NCI-H82 (cell line): ENCODE measurements at places on chromosomes 3 and 15.
A peak's percentile ranks its signal among the peaks of the same experiment; 100 is the strongest.

DNA sequence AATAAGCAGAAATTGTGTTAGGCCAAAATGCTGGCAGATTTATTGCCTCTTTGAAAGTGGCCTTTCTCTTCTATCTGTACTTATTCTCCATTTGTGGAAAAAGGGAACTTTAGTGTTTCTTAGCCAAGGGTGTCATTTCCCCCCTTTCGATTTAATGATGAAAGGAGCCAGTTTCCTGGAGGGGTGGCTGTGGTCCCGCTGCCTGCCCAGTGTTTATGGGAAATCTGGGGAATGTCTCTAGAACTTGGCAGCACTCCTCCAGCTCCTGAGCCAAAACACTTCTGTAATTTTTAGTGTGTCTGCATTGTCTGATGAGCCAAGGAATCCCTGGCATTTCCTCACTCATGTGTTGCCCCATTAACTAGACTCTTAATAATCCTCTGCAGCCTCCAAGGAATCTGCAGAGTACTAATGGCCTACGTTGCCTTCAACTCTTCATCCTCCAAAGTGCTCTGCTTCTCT, 448.8 kb downstream of the GRM7 start:
- no peak for DNase-seq

DNA sequence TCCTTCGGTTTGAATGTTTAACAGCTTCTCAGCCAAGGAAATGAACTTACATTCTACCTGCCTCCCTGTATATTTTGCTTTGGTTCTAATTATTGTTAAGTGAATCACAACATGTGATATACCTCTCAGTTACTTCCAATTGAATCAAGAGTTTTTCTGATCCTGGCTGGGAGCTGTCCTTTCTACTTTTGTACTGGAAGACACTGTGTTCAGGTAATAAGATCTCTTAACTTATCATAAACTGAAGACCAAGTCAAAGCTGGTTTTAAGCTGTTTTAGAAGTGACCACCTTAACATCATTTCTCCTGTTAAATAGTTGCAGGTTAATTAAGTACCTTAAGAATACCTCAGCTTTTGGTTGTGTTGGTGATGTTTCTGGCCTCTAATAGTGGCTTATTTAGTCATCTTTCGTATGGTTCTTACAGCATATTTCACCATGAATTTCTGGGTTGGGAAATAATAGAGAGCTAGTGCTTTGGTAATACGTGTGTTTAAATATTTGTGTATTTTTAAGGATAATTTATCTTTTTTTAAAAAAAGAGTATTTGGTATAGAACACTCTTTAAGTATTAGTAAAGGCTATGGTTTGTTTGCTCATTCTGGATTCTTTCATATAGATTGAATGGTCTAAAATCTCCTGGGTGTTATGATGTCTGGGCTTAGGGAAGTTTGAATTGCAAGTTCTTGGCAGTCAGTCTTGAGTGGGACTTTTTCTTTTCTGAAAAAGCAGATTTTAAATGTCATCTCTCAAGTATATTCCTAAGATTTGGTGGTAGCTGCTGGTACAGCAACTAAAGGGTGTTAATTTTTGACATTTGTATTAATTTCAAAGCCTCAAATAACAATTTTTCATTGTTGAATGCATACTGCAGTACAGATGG, 1.6 kb downstream of the RAB8B start:
- no peak for DNase-seq

DNA sequence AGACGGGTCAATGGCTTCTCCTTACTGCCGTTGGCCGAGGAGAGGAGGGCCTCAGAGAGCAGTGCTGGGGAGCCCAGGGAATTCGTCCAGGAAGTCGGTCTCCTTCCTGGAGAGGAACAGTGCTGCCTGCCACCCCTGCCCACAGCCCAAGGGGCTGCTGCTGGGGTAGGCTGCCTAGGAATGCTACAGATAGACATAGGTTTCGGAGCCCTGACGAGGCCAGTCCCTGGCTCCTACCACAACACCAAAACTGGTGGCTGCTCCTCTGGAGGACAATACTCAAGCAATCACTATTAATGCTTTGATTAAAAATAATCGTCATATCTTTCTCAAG, 30.5 kb downstream of the ANP32A start:
- no peak for DNase-seq

DNA sequence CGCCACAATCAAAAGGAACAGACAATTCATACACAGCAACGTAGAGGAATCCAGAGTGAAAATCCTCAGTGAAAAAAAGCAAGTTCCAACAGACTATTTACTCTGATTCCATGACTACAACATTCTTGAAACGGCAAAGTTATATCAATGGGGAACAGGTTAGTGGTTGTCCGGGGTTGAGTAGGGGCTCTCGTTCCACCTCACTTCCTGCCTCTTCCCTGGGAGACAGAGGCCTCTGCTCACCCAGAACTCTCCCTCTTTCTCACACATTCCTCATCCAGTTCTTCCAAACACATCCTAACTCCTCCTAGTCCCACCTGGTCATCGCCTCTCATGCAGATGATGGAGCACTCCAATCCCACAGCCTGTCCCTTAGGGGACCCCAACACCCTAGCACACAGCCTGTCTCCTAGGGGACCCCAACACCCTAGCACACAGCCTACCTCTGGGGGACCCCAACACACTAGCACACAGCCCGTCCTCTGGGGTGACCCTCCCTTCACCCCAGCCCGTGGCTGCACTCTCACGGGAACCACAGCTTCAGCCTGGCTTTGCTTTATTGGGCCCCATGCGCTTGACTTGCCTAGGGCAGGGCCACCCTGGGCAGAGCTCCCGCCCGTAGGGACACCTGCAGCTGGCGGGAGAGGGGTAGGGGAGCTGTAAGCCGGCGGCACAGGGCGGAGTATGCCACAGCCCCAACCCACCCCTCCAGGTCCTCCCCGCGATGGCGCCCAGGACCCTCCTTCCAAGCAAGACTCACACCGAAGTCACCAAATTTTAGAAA, 5.2 kb downstream of the OCA2 start:
- DNase-seq, result no peak

- no peak for DNase-seq
Observed at GRCh38 chr15:66240240-66240794, 13.2 kb downstream of the MEGF11 start.

- no peak for DNase-seq
Observed at GRCh38 chr15:60912984-60913697, 316.0 kb downstream of the RORA start.

- no peak for DNase-seq
Observed at GRCh38 chr15:60843482-60843881, 364.5 kb upstream of the ICE2 start.

GRCh38 chr15:59173194-59173593, 33.4 kb upstream of the LDHAL6B start:
- DNase-seq, result no peak

- peak; percentile 15 for DNase-seq
Observed at GRCh38 chr3:117964814-117965213, 1069.8 kb downstream of the IGSF11 start.

DNA sequence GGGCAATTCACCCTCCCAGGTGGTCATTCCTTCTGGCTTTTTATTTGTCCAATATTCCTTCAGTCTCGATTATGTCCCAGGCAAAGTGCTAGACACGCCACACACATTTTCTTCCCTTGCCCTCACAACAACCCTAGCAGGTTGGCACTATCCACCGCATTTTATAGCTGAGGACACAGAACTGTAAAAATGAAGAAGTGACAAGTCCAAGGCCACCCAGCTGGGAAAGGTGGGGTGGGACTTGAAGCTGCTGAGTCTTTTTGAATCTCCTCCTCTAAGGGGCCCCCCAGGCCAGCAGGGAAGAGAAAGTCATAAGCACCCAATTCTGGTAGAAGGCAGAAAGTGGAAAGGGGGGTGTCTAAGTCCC, 60.6 kb downstream of the CEMIP start:
- DNase-seq, result no peak

DNA sequence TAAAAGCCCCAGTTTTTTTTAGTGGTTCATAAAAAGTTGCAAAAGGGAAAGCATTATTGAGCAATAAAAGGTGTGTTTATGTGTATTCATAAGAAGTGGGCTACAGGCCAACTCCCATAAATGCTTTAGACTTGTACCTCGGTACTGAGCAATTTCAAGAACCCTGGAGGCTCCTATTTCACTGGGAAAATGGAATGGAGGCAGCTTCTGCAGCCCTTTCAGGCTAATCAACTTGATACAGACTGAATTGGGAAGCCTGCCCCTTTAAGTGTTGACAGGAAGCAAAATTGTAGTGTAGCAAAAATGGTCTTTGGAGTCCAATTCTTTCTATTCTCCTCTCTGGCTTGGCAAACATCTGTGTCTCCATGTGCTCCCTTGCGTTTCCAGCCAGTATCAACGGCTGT, 118.8 kb downstream of the ECT2 start:
- DNase-seq, result no peak

GRCh38 chr3:193620650-193621049, 27.6 kb downstream of the OPA1 start:
- no peak for DNase-seq

- DNase-seq, result no peak
Observed at GRCh38 chr3:38811822-38812221, 4.2 kb downstream of the SCN10A start.

- peak; percentile 89 for DNase-seq
Observed at GRCh38 chr3:178002113-178002512, 534.1 kb upstream of the KCNMB2 start.

- no peak for DNase-seq
Observed at GRCh38 chr15:73912030-73912596, 14.1 kb upstream of the LOXL1 start.

DNA sequence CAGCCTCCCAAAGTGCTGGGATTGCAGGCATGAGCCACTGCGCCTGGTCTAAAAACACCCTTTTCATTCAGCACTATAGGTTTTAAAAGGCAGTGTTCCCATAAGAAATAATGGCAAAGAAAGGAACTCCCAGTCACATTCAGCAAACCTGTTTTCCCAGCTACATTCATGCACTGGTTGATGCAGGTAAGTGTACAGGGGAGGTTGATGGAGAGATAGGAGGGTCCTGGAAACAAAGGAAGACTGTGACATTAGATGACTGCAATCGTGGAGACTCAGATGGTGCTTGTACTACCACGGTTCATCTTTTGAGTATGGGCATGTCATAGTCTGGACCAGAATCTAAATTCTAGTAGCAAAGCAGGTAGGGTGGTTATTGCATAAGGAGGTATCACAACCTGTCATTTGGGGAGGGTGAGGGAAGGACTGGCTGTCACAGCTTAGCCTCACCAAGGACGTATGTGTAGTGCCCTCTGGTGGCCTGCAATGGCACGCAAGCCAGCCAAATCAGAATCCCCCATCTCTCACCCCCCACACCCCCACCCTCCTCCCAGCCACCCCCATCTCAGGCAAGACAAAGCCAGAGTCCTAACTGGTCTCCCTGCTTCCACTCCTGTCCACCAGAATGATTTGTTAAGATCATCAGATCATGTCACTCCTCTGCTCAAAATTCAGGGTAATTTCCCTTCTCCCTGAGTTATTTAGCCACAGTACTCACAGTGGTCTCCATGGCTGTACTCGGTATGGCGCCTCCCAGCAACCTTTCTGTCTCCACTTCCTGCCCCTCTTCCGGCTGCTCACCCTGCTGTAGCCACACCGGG, 28.8 kb upstream of the UBL7 start:
- peak; percentile 89 for DNase-seq

- no peak for DNase-seq
Observed at GRCh38 chr3:170419557-170420087, 954 bp downstream of the CLDN11 start.

GRCh38 chr3:150543128-150543527, 3.2 kb downstream of the SERP1 start:
- DNase-seq, result no peak

DNA sequence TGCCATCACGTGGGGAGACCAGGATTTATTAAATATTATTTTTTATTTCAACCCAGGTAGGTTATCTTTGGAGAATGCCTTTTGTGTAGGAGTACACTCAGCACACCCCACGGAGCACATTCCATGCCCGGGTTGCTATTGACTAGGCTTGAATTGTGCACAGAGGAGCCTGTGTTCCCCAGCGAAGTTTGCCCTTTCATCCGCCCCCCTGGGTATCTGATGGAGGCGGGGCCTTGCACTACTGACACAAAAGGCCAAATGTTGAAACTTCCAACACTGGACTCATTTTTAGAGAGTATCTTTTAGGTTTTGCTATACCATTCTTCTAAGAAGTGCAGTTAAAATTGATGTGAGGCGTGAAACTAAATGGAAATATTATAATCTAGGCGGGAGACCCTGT, 39.3 kb upstream of the PPP4R2 start:
- no peak for DNase-seq

DNA sequence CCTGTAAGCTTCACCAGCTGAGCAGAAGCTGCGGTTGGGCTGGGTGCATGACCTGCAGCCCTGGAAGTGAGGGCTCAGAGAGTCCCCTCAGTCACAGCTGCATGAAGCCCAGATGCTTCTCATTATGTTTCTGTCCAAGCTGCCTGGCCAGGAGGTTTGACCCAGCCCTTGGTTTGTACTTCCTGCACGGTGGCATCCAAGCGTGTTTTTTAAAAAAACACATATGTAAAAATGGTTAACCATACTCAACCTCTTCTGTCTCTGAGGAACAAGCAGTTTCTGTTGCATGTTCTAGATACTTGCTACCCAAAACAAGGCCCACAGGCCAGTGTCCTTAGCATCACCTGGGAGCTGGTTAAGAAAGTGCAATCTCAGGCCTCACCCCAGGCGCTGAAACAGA, 76.0 kb upstream of the ATP10A start:
- no peak for DNase-seq

DNA sequence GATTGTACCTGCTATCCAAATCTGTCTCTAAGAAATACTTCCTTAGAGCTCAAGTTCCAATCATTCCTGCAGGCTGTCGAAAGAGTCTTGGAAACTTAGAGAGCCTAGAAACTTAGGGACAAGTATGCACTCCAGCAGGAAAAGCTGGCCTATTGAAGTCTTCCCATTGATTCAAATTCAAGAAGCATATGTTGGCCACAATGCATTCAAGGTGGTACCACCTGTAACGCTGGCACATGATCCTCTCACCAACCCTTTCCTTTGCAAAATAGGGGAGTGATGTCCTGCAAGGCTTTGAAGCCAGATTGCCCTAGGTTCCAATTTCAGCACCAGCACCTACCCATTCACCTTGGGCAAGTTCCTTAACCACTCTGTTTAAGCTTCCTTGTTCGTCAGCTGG, 6.0 kb downstream of the ADAMTS9 start:
- no peak for DNase-seq

- no peak for DNase-seq
Observed at GRCh38 chr3:197202694-197203093, 95.7 kb downstream of the DLG1 start.

GRCh38 chr15:33207646-33208045, 13.1 kb upstream of the FMN1 start:
- no peak for DNase-seq

- peak; percentile 77 for DNase-seq
Observed at GRCh38 chr3:134367869-134368750, 6.1 kb downstream of the AMOTL2 start.

GRCh38 chr3:75320369-75320768, 343.8 kb upstream of the FRG2C start:
- DNase-seq, result no peak
